NCI-H524 (cell line): ENCODE measurements at places on chromosomes 16 and 17.

DNA sequence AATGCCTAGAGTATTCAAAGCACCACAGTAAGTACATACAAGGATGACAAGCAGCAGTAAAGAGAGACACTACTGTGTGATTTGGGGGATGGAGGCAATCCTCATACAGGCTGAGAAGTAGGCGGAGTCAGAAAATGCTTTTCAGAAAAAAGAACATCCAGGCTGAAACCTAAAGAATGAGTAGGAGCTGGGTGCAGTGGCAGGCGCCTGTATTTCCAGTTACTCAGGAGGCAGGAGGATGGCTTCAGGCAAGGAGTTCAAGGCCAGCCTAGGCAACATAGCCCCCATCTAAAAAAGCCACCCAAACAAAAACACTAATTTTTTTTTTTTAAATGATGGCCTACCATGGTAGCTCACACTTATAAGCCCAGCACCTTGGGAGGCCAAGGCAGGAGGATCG, 10.3 kb downstream of the KANSL1 start:
- DNase-seq, result no peak

GRCh38 chr17:82350182-82351030, 8.6 kb upstream of the TEX19 start:
- DNase-seq, result no peak

DNA sequence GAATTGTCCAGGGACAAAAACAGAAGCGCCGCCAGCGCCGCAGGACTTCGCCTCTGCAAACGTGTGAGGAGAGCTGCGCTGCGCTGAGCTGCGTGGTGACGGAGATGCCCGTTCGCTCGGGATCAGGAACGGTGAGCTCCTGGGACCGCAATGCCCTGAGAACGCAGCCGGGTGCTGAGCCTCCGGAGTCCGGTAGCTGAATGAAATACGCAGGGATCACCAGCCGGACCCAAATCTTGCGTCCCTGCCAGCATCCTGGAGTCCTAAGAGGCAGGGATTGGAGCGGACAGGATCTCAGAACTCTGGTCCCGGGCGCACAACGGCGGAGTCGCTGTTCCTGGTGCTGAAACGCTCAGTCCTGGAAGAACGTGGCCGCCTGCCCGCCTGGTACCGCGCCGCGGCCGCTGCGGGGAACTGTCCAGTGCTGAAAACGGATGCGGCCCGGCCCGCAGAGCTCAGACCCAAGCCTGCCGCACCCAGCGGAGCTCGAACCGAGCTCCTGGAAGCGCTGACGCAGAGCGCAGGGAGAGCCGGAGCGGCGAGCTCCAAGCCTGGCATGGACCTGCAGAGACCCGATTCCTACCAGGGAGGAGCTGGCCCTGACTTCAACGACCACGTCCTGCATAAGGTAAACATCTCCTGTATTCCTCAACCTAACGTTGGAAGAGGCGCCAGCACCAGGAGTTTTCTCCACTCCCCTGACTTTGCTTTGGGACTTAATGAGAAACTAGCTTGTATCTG, 41.5 kb downstream of the CD300LF start:
- peak; percentile 20 for DNase-seq

DNA sequence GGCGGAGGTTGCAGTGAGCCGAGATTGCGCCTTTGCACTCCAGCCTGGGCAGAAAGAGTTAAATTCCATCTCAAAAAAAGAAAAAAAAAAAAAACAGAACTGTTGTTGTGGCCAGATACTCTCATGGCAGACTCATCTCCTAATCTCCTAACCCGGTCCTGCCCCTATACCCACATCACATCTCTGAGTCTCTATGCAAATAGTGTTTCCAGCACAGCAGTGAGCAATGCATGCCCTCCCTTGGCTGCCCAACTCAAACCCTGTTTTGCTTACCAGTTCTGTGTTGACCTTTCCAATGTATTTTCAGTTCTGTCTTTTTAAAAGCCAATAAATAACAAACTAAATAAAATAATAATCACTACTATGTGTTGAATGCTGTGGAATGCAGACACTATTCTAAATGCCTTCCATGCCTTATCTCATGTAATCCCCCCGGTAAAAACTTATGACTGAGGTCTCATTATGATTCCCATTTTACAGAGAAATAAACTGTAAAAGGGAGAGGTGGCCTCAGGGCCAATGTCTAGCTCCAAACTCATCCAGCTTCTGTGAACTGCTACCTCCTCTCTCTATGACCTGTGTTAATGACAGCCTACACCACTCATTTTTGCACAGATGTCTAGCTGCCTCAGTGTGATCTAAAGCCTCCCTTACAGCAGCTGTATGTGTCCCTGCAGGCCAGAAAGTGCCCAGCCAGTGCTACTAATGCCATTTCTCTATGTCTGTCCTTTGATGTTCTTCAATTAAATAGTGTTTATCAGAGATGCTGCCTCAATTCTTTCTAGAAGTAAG, 289.8 kb downstream of the HS3ST3B1 start:
- DNase-seq, result no peak

- no peak for DNase-seq
Observed at GRCh38 chr17:9473711-9474110, 101.9 kb downstream of the STX8 start.

GRCh38 chr17:16927641-16928321, 44.1 kb downstream of the TNFRSF13B start:
- no peak for DNase-seq

DNA sequence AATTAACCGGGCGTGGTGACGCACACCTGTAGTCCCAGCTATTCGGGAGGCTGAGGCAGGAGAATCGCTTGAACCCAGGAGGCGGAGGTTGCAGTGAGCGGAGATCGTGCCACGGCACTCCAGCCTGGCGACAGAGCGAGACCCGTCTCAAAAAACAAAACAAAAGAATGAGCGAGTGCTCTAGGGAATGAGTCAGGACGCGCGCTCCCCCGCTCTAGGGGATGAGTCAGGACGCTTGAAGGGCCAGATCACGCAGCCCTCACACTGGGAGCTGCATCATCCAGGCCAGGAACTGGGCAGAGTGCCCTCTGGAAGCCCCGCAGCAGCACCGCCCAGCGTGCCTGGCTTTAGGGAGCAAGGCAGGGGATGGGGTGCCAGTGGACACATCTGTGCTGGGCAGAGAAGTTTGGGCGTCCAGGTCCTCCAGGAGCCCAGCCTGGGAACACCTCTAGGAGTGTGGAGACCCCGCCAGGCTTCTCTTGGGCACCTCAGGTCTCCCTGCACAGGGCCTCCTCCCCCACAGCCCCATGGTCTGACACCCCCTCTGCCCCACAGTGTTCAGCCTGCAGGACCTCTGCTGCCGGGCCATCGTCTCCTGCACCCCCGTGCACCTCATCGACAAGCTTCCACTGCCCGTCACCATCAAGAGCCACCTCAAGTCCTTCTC, 3.9 kb upstream of the WFIKKN1 start:
- DNase-seq, result no peak

DNA sequence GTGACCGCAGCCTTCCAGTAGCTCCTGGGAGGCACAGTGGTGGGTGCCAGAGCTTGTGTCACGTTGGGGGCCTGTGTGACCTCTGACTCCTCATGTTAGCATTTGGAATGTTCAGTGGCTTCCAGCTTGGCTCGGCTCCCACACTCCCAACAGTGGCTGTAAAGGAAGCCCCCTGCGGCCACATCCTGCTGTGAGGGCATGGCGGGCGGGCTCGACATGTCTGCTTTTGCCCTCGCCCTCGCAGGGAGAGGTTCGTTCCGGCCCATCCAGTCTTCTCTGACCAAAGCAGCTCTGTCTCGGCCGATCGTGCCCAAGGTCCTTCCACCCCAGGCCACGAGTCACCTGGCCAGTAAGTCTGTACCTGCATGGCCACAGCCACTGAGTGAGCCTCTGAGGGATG, 12.2 kb upstream of the JPT2 start:
- no peak for DNase-seq

- no peak for DNase-seq
Observed at GRCh38 chr16:81625544-81626153, 153.4 kb upstream of the PLCG2 start.

- DNase-seq, result no peak
Observed at GRCh38 chr16:47069313-47069712, 74.4 kb downstream of the NETO2 start.

GRCh38 chr17:2337544-2338314, 428 bp downstream of the SGSM2 start:
- DNase-seq, result no peak

- DNase-seq, result peak; percentile 83
Observed at GRCh38 chr16:54595621-54596020, 309.0 kb upstream of the IRX3 start.

DNA sequence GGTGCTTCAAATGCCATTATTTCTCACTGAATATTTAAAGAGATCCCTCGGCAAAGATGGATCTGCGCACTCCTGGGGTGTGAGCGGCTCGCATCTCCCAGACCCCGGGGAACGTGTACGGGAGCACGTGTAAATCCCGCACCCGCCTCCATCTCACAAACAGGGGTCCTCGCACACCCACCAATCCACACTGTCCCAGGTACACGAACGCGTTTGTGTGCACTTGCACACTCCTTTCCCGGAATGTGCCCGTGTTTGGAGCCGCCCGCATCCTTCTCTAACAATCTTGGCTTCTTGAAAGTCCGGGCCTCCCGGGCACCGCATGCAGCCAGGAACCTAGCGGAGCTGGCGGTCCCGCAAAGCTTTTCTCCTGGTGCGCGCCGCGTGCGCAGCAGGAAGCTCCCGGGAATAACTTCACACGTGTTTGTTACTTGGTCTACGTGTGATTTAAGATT, 2.5 kb upstream of the SALL1 start:
- DNase-seq, result no peak

DNA sequence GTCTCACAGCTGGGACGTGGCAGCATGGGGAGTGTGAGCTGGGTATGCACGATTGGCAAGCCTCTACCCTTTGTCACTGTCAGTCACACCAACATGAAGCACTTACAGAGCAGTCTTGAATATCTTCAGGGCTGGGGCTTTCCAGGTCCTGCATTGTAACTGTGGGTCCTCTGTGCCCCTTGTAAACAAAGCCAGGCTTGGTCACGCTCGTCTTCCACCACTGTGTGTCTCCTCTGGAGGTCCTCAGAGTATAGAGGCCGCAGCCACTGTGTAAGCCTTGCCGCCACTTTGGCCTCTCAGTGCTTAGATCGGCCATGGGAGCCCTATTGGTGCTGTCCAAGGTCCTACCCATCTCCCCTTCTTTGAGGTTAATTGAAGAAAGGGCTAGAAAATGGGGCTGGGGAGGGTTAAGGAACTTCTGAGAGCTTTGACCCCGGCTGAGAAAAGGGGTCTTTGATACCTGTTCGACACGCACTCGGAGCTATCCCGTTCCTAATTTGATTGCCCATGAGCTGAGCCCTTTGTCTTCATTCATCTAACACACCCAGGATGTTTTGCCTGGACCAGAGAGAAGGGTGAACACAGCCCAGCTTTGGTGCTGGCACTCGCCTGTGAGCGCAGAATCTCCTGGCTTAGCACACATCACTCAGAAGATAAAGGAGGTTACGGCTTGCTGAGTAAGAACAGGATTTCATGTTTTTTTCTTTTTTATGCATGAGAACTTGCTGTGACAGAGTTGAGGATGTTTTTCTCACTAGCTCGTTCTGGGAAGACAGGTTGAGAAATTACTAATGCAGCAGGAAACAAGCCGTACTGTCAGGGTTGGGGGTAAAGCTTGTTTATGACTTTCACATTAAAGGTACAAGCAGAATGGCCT, 267.9 kb downstream of the CPPED1 start:
- DNase-seq, result no peak

DNA sequence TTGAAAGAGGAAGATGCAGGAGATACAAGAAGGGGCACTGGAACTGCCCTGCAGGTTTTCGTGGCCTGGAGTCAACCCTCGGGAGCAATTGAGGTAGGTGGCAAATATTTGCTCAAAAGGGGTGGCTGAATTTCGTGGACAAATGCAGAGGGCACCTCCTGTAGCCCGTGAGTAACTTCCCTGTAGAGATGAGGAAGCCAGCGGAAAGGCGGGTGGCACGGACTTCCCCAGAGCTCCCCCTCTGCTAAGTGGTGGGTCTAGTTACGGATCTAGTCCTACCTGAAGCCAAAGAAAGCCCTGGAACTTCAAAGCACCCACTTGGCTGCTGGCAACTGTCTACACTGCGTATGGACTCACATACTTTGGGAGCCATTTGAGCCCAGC, 1.0 kb upstream of the ATP2C2 start:
- no peak for DNase-seq

DNA sequence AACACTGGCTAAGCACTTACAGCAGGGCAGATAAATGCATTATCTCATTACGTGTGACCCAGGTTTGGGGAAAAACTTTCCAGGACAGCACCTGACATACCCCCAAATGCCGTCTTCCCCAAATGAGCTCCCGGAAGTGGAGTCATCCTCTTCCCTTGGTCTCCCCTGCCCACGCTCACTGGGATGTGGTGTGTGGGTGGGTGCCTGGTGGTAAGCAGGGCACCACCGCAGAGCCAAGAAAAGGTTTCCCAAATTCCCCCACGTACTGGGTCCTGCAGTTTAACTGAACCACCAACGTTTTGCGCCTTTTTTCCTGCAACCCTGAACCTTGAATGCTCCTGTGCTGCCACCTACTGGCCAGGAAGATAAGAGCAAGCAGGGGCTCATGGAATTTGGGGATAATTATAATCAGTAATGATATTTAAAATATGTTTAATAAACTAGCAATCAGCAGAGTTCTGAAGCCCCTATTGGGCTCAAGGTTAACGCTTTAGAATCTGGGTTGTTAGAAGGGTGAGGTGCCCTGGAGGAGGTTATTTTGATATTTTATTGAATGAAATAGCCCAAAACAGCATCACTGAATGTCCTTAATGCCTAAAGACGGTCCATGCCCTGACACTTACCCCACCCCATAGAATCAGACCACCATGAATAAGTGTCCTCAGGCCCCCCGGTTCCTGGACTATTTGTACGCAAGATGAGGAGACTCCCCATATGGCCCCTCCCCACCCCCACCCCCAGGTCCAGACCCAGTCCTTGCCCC, 8.0 kb downstream of the SPPL2C start:
- peak; percentile 82 for DNase-seq

- DNase-seq, result no peak
Observed at GRCh38 chr17:67165201-67165600, 79.8 kb downstream of the HELZ start.

GRCh38 chr17:81331527-81332043, 36.5 kb upstream of the SLC38A10 start:
- DNase-seq, result no peak

DNA sequence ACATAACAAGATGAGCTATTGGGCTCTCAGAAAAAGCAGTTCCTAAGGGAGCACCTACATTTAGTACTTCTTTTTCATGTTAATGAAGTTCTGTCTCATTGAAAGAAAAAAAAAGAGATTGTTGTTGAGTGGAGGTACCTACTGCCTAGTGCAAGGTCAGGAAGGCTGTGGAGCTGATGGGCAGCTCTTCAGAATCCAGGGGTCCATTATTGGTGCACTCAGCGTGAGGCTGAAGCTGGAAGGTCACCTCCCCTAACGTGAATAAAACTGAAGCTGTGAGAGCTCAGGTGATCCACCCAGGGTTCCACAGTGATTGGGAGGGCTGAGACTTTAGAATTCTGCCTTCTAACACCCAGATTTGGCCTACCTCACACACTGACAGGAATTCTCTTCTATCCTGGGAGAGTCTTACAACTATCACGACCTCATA, 153.9 kb upstream of the TBX2 start:
- DNase-seq, result no peak
